ENCODE measurements at places on chromosomes 4 and X. TPM values are rescaled to one million over a fixed set of nuclear protein-coding genes. Genes with fewer than 3 reads are reported as not detected.

Gene DLG3
- polyA plus RNA-seq, result 21.9 TPM

Gene RHOXF2B
- polyA plus RNA-seq, result not detected

Gene PWWP3B
- 1.4 TPM for polyA plus RNA-seq

Gene EVC2
- polyA plus RNA-seq, result 1.3 TPM

Gene ELF4
- polyA plus RNA-seq, result 6.7 TPM

Gene GASK1B
- 25.1 TPM for polyA plus RNA-seq

Gene TMEM31
- polyA plus RNA-seq, result not detected

Gene GPR101
- not detected for polyA plus RNA-seq

Gene ESX1
- polyA plus RNA-seq, result not detected

Gene ABCB7
- polyA plus RNA-seq, result 9.1 TPM

Gene KIAA1210
- not detected for polyA plus RNA-seq

Gene PHF8
- 10.4 TPM for polyA plus RNA-seq

Gene RASL11B
- 0.47 TPM for polyA plus RNA-seq

Gene AADAT
- 2.3 TPM for polyA plus RNA-seq

Gene ANOS1
- polyA plus RNA-seq, result 0.08 TPM

Gene RBM46
- 0.06 TPM for polyA plus RNA-seq

Gene TEX13B
- not detected for polyA plus RNA-seq

Gene PPP1R3F
- 3.1 TPM for polyA plus RNA-seq

Gene MAGEA12
- polyA plus RNA-seq, result not detected

Gene ZNF732
- 0.03 TPM for polyA plus RNA-seq

Gene UGT2B15
- polyA plus RNA-seq, result 2.1 TPM

Gene AFF2
- 2.5 TPM for polyA plus RNA-seq

Gene UGT2B11
- not detected for polyA plus RNA-seq

Gene SLC10A3
- polyA plus RNA-seq, result 26.7 TPM

Gene FAM9C
- polyA plus RNA-seq, result 0.09 TPM

Gene SERTM2
- polyA plus RNA-seq, result not detected

Gene SULT1E1
- 0.10 TPM for polyA plus RNA-seq

Gene F9
- polyA plus RNA-seq, result not detected

Gene SH3TC1
- 11.1 TPM for polyA plus RNA-seq

Gene GAGE13
- polyA plus RNA-seq, result not detected

Gene CSAG2
- not detected for polyA plus RNA-seq

Gene CFAP47
- polyA plus RNA-seq, result not detected

Gene ADAMTS3
- polyA plus RNA-seq, result 0.13 TPM

Gene PCYT1B
- polyA plus RNA-seq, result 0.03 TPM

Gene NDST3
- 0.03 TPM for polyA plus RNA-seq

Gene SEC31A
- polyA plus RNA-seq, result 133 TPM

Gene ZNF330
- polyA plus RNA-seq, result 36.3 TPM

Gene DACH2
- polyA plus RNA-seq, result not detected

Gene USP17L26
- polyA plus RNA-seq, result not detected

Gene PPEF2
- polyA plus RNA-seq, result not detected

Gene UBE2A
- 58.0 TPM for polyA plus RNA-seq

Gene GRIA2
- polyA plus RNA-seq, result not detected

Gene CENPVL2
- polyA plus RNA-seq, result not detected

Gene SHOX
- not detected for polyA plus RNA-seq

Gene CD40LG
- 0.34 TPM for polyA plus RNA-seq

Gene PDZD4
- 1.5 TPM for polyA plus RNA-seq

Gene GABRG1
- not detected for polyA plus RNA-seq

Gene DDX53
- not detected for polyA plus RNA-seq

Gene SOD3
- polyA plus RNA-seq, result 31.2 TPM

Gene TIMM8A
- 4.2 TPM for polyA plus RNA-seq

Gene JAKMIP1
- 0.18 TPM for polyA plus RNA-seq
